Right kidney (tissue), 9 donors: ENCODE measurements at places on chromosomes 2 and 18.
A peak's percentile ranks its signal among the peaks of the same experiment; 100 is the strongest.

GRCh38 chr2:15845737-15846405, 94.5 kb upstream of the MYCN start:
- no peak for DNase-seq

- DNase-seq: no peak
Observed at GRCh38 chr2:102171946-102172345, 14.9 kb upstream of the IL1RL2 start.

- no peak for DNase-seq
Observed at GRCh38 chr2:64685430-64685829, 31.7 kb upstream of the SERTAD2 start.

GRCh38 chr2:230202430-230203109, 17.2 kb downstream of the SP110 start:
- DNase-seq: no peak

DNA sequence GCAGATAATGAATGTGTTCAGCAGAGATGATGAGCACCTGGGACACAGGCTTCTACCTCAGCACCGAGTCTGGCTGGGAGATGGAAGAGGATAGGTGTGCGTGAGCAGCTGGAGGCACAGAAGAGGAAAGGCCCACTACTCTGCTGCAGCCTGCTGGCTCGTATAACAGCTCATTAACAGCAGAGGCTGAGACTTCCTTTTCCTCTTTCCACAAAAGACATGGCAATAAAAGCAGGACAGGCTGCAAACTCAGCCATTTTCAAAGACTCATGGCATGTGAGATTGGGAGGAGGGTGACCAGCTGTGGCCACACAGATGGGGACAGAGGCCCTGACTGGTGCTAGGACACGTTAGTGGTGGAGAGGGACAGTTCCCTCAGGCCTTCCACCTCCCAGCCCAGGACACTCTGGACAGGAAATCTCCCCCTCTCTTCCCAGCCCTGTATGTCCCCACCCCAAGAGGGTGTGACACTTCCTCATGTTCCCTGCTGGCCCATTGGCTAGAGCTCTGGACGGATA, 60.3 kb downstream of the CACNB4 start:
- peak; percentile 37 for DNase-seq

DNA sequence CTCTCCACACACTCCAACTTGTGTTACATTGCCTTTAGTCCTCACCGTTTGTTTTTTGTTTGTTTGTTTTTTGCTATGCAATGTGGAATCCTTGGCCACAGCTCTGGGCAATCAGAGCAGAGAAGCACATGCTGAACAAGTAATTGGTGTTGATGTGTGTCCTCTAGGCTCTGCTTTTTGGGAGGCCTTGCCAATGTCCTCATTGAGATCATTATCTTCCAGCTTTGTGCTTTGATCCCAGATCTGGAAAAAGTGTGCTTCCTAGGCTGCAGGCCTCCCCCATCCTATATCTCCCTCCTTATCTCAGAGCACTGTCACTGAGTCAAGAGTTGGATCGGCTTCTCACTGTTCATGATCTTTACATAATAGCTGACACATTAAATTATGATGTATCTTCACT, 25.9 kb downstream of the OSR1 start:
- no peak for DNase-seq

- no peak for DNase-seq
Observed at GRCh38 chr2:214630402-214631045, 179.0 kb downstream of the BARD1 start.

DNA sequence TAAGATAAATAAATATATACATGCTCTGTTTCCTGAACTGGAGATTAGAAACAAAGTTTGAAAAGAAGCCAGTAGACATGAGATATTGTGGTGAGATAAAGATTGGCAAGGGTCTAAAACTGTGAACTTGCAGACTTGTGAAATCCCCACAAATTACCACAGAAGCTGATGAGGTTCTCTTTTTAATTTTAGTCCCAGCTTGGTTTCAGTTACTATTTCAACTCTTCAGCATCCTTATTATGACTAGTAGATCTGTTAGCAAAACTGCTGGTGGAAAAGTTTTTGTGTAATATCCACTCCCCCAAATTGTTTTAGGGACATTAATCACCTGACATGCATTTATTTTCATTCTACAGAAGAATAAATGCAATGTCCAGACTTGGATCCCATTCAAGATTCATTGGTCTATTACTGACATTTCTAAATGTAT, 20.8 kb downstream of the RASGRP3 start:
- no peak for DNase-seq

- DNase-seq: no peak
Observed at GRCh38 chr18:79707671-79708070, 28.1 kb downstream of the CTDP1 start.

DNA sequence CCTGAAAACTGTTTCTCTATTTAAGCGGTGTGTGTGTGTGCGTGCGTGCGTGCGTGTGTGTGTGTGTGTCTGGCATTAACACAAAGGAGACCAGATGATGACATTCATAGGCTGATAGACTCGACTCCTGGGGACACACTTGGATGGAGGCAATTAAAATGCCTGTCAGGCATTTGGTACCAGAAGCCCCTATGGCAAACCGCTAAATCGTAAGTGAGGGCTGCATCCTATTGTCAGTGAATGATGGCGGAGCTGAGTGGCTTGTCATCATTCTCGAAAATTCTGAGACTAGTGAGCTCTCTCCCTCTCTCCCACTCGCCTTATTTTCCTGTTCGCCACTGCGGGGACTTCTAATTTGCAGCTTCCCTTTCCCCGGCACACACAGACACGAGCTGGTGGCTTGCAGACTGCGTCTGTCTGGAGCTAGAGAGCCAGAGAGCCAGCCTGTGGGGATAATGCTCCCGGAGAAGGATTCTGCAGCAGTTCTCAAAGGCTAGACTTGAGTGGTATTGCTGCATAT, 155.4 kb downstream of the MAP2 start:
- peak; percentile 70 for DNase-seq

DNA sequence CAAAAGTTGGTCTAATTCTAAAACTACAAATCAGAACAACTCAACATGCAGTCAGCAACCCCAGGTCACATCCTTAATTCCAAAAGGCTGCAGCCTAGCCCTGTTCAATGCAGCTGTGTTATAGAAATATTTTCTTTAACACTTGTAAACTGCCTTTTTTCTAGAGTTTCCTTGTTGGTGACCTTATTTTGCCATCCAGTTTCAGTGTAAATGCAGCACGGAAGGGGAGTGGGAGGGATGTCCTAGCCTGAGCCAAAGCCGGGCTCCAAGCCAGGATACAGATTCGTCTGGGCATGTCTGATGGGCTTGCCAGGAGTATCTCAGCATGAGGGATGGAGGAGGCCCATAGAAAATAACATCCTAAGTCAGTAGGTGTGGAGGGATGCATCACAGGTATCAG, 17.7 kb upstream of the SP3 start:
- DNase-seq: no peak

- DNase-seq: no peak
Observed at GRCh38 chr2:20916604-20917286, 93.8 kb upstream of the LDAH start.

DNA sequence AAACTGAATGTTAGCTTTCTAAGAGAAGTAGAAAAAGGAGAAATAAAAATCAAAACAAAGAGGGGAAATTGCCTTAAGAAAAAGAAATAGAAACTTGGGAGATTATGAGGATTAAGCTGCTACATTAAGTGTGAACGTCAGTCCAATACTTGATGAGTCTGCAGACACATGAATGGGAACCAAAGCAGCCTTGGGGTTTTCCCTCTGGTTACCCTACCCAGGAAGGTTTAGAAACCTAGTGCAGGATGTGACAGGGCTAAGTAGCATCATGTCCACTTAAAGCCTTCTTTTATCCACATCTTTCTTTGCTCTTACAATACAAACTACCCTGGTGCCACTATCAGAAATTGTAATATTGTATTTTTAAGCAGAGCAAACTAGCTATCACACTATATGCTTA, 22.3 kb downstream of the SLC35F5 start:
- no peak for DNase-seq

DNA sequence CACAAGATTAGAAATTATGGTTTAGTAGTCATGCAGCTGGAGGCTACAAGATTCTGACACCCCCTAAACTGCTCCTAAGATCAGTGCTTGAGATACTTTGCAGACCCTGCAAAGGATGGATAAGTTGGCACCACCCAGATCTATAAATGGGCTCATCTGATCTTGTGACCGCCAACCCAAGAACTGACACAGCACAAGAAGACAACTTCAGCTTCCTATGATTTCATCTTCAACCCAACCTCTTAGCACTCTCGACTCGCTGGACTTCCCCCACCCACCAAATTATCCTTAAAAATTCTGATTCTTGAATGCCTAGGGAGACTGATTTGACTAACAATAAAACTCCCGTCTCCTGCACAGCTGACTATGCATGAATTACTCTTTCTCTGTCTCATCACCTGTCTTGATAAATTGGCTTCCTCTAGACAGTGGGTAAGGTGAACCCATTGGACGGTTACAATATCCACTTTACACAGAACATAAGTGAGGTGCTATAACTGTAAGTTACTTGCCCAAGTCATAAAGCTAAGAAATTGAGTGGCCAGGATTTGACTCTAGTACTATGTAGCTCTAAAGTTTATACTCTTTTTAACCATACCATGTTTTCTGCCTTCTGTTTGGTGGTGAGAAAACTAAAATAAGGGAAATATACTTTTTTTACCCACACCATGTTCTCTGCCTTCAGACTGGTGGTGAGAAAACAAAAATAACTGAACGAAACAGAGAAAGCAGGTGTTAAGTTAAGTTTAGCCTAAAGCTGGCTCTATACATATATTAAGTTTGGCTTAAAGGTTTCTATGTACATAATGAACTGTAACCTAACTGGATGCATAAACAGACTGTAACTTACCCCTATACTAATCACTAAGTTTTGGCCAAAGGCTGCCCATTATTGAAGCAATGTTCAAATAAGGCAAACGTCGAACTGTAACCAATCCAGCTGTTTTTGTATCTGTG, 962.3 kb upstream of the NXPH2 start:
- DNase-seq: no peak

DNA sequence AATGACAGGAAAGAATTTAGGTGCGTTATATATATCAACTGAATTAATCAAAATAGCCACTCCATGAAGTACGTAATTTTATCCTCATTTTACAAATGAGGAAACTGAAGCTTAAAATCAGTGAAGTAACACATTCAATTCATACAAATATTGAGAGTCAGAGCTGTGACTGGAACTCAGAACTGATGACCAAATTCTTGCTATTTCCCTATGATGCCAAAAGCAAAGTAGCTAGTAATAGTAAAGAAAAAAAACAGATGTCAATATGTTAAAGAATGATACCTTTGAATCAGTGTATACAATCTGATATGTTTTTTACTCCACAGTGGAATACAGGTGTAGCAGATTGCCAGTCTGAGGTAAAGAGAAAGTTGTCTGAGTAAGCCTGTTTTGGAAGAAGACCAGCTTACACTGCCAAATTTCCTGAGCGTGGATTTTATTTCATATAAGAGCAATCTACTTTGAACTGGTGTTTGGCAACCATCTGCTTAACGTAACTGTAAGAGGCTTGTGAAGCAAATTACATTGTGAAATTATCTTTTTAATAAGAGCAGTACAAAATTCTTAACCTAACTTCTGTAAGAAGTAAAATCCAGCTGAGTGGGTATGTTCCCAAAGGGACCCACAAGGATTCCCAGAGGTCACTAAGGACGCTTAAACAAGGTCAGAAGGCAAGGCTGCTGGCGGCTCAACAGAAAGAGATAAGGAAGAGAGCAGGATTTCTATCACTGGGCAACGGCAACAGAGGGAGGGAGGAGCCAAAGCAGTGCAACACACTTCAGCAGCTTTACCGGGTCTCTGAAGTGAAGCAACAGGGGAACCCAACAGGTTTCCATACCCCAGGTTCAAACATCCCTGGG, 85.6 kb downstream of the IKZF2 start:
- DNase-seq: no peak

GRCh38 chr2:112644933-112645309, 818 bp upstream of the SLC20A1 start:
- no peak for DNase-seq

DNA sequence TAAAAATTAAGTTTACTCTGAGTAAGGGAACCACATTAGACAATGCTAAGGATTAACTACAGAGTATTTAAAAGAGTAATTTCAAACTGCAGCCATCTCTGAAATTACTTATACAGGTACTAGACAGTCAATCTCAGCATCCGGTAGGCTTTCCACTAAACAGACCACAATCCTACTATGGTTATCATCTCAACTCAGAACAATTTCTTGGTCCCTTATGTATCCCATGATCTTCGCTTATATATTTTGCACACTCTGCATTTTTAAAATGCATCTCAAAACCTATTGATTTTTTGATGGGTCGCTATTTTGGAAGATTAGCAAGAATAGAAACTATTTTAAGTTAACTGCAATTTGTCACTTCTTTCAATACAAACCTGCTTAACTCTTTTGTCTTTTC, 1.4 kb downstream of the PPP4R1 start:
- no peak for DNase-seq

GRCh38 chr2:85794491-85795121, 40.8 kb downstream of the ATOH8 start:
- DNase-seq: no peak

GRCh38 chr2:120239488-120240287, 13.0 kb upstream of the RALB start:
- DNase-seq: no peak
